ENCODE measurements at places on chromosomes 1 and 21.

GRCh38 chr1:22567197-22567596 lies 3.9 kb downstream of the EPHA8 start:
- no peak for DNase-seq

GRCh38 chr1:87549738-87550137 lies 221.1 kb downstream of the LMO4 start:
- DNase-seq, result no peak

- DNase-seq, result peak; percentile 3
Measured at GRCh38 chr1:60390593-60391282, 317.2 kb upstream of the C1orf87 start.

- DNase-seq, result no peak
Measured at GRCh38 chr1:47227341-47228232, 4.4 kb downstream of the TAL1 start.

GRCh38 chr1:39372105-39372504 lies 119.3 kb upstream of the BMP8A start:
- no peak for DNase-seq

GRCh38 chr1:10236405-10237156 lies 26.2 kb downstream of the KIF1B start:
- DNase-seq, result peak; percentile 57

DNA sequence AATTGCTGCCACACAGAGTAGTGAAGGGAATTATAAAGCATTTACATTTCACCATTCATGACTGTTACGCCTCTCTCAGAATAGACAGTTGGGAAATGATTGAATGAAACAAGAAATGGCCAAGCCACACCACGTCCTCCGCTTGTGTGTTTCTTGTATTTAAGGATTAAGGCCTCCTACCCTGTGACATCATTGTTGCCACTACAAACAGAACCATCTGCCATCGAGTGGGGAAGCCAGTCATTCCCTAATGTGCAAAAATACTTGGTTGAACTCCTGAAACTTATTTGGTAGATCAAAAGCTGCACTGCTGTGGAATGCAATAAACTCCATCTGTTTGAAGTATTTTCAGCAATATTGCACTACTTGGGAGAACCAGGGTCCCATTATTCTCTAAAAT lies 99.0 kb upstream of the C1orf105 start:
- peak; percentile 84 for DNase-seq

- DNase-seq, result peak; percentile 71
Measured at GRCh38 chr1:150281221-150281757, 1.1 kb upstream of the CIART start.

GRCh38 chr1:27959792-27960603 lies at the start of gene XKR8:
XKR8 (plus strand) TSS chr1:27959973; CDS start chr1:27960070, 97 bp downstream.
- DNase-seq, result peak; percentile 73

- no peak for DNase-seq
Measured at GRCh38 chr1:1287288-1288110, 7.3 kb downstream of the SCNN1D start.

- DNase-seq, result no peak
Measured at GRCh38 chr1:92410706-92411105, 76.0 kb downstream of the GFI1 start.

DNA sequence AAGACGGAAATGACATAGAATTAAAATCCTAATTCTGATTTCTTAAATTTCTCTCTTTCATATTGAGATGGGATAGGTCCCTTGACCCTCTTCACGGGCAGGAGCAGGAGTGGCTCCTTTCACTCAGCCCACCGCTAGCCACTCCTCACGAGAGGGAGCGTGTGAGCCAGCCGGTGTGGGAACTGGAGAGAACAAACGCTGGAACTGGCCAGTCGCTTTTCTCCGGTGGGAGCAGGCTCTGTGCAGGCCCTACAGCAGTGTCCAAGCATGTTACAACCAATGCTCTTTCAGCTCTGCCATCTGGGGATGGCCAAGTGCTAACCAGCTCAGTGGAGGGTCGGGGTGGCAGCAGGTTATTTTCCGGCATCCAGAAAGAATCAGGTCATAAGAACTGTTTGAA lies 815.5 kb upstream of the ADGRL4 start:
- DNase-seq, result no peak

Data from fibroblast of skin of right quadriceps (primary cell).